Cardiac muscle cell (in vitro differentiated cells and primary cell): ENCODE measurements at places on chromosomes 3 and 15. TPM values are rescaled to one million over a fixed set of nuclear protein-coding genes. Genes with fewer than 3 reads are reported as not detected.

DNA sequence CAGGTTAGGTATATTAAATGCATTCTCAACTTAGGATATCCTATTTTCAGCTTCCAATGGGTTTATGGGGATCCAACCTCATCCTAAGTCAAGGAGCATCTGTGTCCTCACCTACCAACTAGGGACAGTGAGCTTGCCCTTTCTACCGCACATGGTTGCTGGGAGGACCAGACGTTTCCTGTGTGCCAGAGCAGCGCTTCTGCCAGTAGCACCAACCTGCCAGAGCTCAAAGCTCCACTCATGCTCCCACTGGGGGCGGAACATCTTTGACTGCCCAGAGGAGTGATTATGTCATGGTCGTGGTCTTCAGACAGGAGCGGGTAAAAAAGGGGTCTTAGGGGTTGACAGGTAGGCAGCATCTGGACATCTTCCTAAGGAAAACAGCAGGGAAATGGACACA lies 24.7 kb downstream of the XPC start:
- DNase-seq: no peak

ANKUB1 gene
- not detected in 2 replicates for total RNA-seq

GRCh38 chr3:160720123-160720746 lies 35.8 kb upstream of the PPM1L start:
- no peak for DNase-seq

- DNase-seq: no peak
These were observed 83.2 kb downstream of the COL8A1 start for GRCh38 chr3:99721633-99722007.

GRCh38 chr3:180116658-180117057 lies 79.9 kb upstream of the PEX5L start:
- DNase-seq: no peak

- DNase-seq: no peak
These were observed 15.0 kb upstream of the ACAD9 start for GRCh38 chr3:128864351-128864811.

AMT gene
- 37.3 and 67.2 TPM in 2 replicates for total RNA-seq

DNA sequence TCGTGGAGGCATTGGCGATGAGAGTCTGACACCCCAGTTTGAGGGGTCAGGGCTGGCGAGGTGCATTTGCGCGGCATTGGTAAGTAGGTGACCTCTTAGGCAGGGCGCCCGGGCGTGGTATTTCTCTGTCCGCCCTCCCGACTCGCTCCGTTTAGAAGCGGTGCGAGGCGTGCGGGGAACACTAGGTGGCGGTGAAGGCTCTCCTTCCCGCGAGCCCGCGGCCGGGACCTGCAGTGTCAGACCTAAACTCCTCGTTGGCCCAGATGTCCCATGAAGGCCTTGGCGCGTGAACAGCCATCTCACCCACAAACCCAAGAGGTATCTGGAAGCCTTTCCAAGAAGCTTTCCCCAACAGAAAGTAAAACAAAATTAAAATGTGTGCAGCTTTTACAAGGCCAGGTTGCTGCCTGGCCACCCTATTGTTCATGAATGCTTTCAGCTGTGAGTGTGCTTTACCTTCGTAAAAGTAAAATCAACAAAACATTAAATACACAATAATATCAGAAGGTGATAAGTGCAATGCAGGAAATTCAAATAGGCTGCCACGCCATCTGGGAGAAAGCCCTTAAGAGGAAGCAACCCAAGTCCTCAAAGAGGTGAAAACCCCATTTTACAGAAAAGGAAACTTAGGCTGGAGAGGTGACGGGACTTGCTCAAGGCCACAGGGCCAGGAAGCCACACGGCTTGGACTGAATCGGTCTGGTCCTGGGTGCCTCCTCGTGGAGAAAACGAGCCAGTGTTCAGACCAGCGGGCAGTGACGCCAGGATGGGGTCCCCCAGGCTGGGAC lies 120.3 kb downstream of the ETFA start:
- peak; percentile 76 for DNase-seq

GATA2 gene
- 17.7 and 18.3 TPM in 2 replicates for total RNA-seq

DNA sequence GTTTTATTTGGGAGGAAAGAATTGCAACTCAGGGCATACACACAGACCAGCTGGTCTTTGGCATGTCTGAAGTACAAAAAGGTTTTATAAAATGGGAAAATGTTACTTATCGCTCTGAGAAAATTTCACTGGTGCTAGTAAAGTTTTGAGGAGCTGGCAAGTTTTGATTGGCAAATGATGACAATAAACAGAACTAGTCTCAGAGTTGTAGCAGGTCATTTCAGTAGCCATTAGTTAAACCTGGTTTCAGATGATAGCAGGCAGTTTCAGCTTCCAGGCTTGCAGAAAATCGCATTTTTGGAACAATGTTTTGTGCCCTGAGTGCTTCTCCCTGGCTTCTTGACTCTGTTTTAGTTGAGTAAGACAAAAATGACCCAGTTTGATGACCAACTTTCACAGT lies 10.7 kb downstream of the B2M start:
- no peak for DNase-seq

ADGRG7 gene
- total RNA-seq: 43.2 and 46.5 TPM in 2 replicates

GRCh38 chr3:141812084-141812483 lies 48.9 kb downstream of the GRK7 start:
- no peak for DNase-seq

DNA sequence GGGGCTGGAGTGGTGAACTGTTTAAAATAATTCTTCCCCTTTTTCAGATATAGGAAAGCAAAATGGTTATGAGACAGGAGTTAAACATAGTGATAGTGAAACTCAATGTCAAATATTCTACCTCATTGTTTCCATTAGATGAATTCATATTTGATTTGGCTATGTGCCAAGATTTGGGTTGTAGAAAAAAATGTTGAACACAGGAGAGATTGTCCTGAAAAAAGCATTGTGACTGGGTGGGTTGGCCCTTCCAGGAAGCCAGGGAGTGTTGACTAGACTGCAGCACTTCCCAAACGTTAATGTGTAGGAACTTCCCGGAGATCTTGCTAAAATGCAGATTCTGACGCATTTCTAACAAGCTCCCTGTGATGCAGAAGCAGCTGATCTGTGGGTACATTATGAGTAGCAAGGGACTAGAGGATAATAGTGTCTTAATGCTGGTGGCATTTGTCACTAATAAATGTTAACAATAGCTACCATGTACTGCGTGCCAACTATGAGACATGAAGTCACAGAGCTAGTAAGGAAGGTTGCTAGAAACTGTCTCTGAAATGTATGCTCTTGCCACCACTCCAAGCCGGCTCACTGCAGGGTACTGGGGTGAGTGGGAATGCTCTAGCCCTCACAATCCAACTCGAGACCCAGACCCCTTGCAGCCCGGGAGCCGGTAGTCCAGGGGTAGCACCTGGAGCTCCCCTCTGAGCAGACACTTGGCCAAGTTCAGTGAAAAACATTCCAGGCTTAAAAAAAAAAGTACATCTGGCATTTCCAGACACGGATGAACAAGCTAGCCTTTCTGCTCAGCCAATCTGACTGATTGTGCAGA lies 120.6 kb downstream of the CD47 start:
- peak; percentile 92 for DNase-seq

DNA sequence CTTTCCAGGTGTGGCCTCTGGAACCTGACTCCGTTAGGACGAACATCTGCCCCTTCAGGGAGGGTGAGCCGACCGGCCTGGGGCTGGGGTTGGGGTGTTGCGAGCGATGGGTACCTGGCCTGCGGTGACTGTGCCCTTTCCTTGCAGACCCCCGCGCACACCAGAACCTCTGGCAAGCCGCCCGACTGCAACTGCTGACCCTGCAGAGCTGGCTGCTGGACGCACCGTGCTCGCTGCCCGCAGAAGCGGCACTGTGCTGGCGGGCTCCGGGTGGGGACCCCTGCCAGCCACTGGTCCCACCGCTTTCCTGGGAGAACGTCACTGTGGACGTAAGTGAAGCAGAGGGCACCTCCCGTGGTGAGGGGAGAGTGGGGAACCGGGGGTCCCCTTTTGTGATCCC lies 5.5 kb upstream of the CRELD1 start:
- no peak for DNase-seq

DNA sequence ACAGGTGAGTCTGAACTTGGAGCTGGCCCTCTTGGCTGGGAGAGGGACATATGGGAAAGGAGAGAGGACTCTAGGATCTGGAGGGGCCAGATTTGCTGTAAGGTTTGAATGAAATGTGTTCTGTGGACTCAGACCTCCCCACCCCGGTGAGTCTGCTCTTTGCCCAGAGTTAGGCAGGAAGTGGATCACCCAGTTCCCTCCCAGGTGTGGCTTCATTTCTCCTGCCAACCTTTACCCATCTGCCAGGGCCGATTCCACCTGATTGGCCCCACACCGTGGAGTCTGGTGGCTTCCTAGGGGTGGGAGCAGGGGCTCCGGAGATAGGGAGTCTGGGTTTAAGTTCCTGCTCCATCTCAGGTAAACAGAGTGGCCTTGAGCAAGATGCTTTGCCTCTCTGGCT lies 25.5 kb downstream of the CD276 start:
- no peak for DNase-seq

CLDN16 gene
- 0.18 TPM in 1 of 2 replicates, not detected in the other for total RNA-seq

TBCCD1 gene
- 10.9 and 13.4 TPM in 2 replicates for total RNA-seq
